DND-41 (cell line): ENCODE measurements at places on chromosomes 11 and 22.

- no peak overlapping the region for H3K27ac ChIP-seq
- no peaks in the 10 kb centered on the region for H3K36me3 ChIP-seq
- no peaks in the 10 kb centered on the region for H3K4me1 ChIP-seq
- H3K27me3 ChIP-seq = no peaks in the 10 kb centered on the region
Measured at GRCh38 chr11:66131937-66132632, 62.0 kb downstream of the PACS1 start.

DNA sequence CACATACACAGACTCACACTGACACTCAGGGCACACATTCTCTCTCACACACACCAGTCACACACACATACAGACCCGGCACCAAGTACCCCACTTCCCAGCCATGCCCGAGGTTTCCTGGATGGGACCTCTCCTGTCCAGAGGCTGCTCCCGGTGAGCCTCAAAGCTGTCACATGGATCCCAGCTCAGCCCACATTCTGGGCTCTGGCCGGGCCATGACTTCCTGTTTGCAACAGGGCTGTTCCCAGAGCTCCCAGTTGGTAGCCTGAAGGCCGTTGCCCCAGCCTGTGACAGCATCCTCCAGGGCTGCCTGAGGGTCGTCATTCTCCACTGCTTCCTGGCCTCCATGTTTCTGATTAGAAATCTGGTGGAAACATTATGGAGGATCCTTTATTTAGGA lies 14.6 kb upstream of the CYP2D6 start:
- DNase-seq = no peak
- H3K4me3 ChIP-seq = no peak overlapping the region
- H3K36me3 ChIP-seq = peaks cover 26% of the 10 kb centered on the region
- no peaks in the 10 kb centered on the region for H3K27me3 ChIP-seq
- no peaks in the 10 kb centered on the region for H3K4me1 ChIP-seq

DNA sequence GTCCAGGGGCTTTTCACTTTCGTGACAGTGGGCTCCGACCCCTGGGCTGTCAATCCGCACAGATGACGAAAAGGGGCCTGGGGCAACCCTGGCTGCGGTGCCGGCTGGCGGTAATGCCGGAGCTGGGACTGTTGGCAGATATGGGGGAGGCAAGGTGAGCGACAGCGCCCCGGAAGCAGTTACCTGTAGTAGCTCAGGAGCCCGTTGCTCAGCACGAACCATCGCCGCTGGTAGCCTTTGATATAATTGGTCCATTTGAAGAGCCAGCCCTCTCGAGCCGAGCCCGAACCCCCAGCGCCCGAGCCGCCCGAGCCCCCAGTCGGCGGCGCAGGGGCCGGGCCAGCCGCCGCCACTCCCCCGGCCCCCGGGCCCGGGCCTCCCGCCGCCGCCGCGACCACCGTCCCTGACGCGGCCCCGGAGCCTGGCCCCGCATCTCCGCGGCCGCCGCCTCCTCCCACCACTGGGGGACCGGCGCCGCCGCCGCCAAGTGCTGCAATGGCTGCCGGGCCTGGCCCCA lies 396 bp downstream of the OSBP start:
- peak overlapping the region; percentile 71 for H3K4me3 ChIP-seq
- peaks cover 27% of the 10 kb centered on the region for H3K36me3 ChIP-seq
- H3K27ac ChIP-seq = peak overlapping the region; percentile 60

DNA sequence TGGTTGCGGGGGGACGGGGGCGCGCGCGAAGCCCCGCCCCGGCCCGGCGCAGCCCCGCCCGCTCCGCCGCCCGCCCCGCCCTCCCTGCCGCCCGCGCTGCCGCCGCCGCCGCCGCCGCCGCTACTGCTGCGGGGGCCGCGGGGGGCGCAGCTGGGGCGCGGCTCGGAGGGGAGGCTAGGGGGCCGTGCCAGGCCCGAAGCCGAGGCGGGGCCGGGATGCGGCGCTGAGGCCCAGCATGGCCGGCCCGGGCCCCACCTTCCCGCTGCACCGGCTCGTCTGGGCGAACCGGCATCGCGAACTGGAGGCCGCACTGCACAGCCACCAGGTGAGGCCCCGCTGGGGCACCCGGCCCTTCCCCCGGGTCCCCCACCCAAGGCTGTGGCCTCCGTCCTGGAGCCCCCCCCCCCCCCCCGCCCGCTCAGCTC lies at the start of gene ANKRD13D:
ANKRD13D (plus strand) TSS at position 78 of the 425 bp plus-strand sequence; CDS start at position 236, 158 bp downstream.
- no peaks in the 10 kb centered on the region for H3K27me3 ChIP-seq
- peak within 1 kb of the TSS; percentile 78 for H3K4me3 ChIP-seq
- no peak for DNase-seq
- H3K27ac ChIP-seq = peak within 1 kb of the TSS; percentile 100

DNA sequence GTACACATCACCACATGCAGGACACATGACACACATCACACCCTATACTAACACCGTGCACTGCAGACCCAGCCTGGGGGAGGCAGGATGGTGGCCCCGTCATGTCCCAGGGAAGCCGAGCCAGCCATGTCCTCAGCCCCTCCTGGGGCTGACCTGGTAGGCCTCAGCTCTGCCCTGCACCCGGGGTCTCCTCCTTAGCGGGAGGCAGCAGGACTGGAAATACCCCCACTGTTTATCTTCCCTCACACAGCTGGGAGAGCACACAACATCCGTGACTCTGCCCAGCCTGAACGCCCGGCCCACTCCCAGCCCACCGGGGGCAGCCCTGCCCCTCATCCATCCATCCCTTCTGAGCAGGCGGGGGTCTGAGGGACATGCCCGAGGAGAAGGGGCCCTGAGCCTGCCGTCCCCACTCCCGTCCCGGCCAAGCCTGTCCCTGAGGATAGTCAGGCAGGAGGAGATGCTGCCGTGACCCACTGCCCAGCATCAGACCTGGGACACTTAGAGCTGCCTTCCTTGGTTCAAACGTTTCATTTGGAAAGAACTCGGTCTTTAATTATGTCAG lies 945.0 kb downstream of the BRD1 start:
- no peaks in the 10 kb centered on the region for H3K4me1 ChIP-seq
- H3K27ac ChIP-seq = no peak overlapping the region
- no peak overlapping the region for H3K4me3 ChIP-seq
- H3K27me3 ChIP-seq = no peaks in the 10 kb centered on the region

GRCh38 chr11:64224891-64225607 lies 937 bp downstream of the TRPT1 start:
- H3K4me1 ChIP-seq = peaks cover 52% of the 10 kb centered on the region
- H3K27me3 ChIP-seq = no peaks in the 10 kb centered on the region
- H3K36me3 ChIP-seq = peaks cover 44% of the 10 kb centered on the region

- no peak overlapping the region for H3K27ac ChIP-seq
- H3K36me3 ChIP-seq = no peaks in the 10 kb centered on the region
Measured at GRCh38 chr11:120835601-120836228, 188.2 kb upstream of the TBCEL start.

GRCh38 chr11:25613451-25613850 lies 718.5 kb upstream of the ANO3 start:
- no peaks in the 10 kb centered on the region for H3K27me3 ChIP-seq
- H3K4me3 ChIP-seq = no peak overlapping the region
- no peaks in the 10 kb centered on the region for H3K36me3 ChIP-seq
